Cardiac fibroblast (primary cell): ENCODE measurements at places on chromosomes 2 and 18.

- DNase-seq: no peak
These were observed 45.0 kb downstream of the MAP2 start for GRCh38 chr2:209468846-209469245.

DNA sequence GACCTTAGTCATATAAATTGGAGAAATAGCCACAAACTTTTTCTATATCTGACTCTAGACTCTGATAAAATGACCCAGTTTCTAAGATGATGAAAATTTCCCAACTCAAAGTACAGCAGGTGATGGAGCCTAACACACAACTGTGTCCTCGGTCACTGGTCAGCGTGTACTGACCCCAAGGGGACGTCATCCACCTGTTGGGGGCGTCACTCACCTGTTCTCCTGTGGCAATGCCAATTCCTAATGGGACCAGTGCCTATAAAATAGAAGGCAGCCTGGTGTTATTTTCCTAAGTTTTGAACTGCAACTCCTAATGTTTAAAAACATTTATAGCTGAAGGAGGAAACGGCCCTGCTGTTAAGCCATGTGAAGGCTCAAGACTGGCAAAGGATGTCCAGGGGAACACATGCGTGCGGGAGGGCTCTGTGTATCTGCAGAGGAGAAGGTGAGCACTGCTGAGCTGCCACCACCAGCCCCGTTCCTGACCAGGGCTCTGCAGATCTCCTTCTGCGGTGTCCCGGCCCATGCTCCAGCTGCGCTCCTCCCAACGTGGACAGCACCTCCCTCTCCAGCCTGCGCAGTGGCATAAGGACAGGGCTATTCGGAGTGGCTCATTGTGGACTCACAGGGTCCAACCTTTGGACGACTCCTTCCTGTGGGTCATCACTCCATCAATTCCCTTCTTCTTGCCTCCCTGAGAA is 21.2 kb downstream of the TYMS start:
- no peak for DNase-seq

GRCh38 chr2:134262684-134263083 is 8.8 kb downstream of the MGAT5 start:
- DNase-seq: no peak

- no peak for DNase-seq
These were observed 12.7 kb downstream of the CYTIP start for GRCh38 chr2:157431176-157431575.

- no peak for DNase-seq
These were observed 151.7 kb downstream of the GBX2 start for GRCh38 chr2:236016496-236016895.

GRCh38 chr18:22933966-22934423 is 867 bp downstream of the RBBP8 start:
- no peak for DNase-seq

DNA sequence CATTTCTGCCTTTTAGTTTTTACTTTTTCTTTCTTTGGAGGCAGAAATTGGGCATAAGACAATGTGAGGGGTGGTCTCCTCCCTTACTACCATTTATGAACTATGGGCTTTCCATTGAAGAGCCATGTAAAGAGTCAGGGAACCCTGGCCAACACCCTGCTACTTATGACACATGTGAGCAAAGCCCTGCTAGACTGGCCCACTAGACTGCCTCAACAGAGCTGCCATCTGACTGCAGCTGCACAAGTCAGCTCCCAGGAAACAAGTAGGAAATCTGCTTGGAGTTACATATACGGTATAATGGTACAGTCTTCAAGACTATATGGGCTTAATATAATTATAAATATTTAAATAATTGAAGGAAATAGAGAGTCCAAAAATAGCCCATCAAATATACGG is 816.8 kb downstream of the TRIB2 start:
- DNase-seq: no peak

- no peak for DNase-seq
These were observed 50.3 kb downstream of the SMAD7 start for GRCh38 chr18:48900469-48900868.

DNA sequence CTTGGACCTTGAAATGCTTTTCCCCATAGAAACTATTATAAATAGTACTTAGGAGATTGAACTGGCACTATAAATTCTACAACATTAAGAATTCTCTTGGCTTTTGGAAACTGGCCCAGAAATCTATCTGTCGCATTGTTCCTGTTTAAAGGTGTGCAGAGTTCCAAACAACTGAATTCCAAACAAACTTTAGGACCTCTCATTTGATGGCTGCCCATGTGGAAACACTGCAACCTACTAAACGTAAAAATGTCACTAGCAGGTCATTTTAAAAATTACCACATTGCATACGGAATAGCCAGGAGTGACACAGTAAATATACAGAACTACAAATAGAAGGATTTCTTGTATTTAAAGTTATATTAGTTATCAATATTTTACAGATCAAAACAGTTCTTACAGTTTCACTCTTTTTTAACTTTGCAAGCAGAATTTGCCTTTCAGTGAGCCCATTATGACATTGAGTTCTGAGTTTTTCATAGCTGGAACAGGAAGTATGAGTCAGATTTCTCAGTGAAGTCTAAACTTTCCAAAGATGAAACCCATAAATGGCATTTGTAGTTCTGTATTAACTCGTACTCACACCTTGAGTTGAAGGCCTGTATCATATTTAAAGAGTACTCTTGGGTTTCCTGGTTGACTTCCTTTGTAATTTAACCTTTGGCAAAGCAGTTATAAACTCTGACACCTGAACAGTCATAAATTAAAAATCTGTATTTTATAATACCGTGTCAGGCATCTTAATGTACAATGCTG is 142.3 kb upstream of the BOD1L2 start:
- peak; percentile 70 for DNase-seq

- no peak for DNase-seq
These were observed 318.7 kb downstream of the NOL4 start for GRCh38 chr18:33906046-33906445.

DNA sequence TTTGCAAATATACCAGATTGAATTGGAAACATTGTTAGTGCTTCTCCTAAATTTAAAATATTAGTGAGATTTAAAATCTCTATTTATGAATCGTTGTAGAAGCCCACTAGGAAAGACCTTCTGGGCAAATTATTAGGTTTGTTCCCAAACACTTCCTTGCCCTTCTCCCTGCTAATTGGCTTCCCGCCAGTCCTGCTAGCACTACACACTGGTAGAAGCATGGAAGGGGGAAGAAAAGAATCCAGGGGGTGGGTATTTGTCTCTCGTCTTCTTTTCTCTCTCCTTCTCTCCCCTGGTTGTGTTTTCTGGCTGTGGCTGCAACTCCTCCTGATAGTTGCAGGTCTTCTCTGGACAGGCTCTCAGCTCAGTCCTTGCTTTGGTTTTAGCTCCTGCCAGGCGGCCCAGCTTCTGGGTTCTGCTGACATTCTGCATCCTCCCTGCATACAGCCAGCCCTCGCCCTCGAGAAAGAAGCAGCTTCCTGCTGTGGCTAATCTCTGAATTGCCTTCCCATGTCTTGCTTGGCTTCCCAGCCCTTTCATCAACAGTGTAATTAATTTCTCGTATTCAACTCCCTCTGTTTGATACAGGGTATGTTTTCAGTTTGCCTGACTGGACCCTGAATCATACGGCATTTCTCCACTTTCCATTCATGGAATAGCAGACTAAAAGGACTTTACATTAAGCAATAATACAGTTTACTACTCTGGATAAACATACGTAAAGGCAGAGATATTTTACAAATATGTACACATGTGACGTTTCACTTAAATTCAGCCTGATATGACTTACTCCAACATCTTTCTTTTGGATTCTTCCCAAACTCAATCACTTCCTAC is 6.9 kb upstream of the PARD3B start:
- DNase-seq: peak; percentile 74

DNA sequence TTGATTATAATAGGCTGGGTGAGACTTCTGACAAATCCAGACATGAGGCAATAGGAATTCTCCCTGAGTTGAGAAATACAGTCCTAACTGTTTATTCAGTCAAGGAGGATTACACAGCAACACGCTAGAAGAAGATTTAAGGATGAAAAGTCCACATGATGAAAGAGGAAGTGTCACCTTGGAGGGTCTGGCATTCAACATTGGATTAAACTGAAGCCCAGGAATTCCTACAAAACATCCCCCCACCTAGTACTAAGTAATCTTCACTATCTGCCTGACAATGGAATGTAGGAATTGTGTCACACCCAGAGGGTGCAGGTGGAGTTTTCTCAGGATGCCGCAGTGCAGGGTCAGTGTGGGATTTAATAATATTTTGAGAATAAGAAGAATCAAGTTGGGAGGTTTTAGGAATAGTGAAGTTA is 142.4 kb downstream of the SOCS6 start:
- DNase-seq: peak; percentile 47

DNA sequence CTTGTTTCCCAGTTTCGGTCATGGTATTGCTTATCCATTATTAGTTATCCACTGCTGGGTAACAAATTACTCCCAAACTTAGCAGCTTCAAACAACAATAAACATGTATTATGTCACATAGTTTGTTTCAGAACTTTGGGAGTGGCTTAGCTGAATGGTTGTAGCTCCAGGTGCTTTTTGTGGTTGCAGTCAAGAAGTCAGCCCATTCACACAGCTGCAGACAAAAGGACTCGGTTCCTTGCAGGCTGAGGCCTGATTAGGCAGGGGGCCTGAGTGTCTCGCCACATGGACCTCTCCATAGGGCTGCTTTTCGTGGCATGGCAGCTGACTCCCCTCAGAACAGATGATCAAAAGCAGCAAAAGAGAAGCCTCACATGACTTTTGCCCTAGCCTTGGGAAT is 58.2 kb upstream of the ITGA4 start:
- DNase-seq: no peak

GRCh38 chr2:142723236-142723635 is 154.2 kb upstream of the KYNU start:
- no peak for DNase-seq

DNA sequence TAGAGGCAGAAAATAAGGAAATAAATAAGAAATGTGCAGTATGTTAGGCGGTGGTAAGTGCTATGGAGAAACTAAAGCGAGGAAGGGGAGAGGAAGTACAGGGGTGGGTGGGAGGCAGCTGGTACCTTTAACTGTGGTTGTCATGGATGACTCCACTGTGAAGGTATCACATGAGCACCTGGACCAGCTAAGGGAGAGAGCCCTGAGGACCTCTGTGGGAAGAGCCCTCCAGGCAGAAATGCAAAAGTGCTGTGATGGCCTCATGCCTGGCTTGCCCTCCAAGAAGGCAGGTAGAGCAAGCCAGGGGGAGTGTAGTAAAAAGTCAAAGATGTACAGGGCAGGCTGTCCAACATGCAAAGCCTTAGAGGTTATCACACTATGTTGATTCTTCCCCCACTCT is 17.9 kb downstream of the LYPD6 start:
- no peak for DNase-seq

DNA sequence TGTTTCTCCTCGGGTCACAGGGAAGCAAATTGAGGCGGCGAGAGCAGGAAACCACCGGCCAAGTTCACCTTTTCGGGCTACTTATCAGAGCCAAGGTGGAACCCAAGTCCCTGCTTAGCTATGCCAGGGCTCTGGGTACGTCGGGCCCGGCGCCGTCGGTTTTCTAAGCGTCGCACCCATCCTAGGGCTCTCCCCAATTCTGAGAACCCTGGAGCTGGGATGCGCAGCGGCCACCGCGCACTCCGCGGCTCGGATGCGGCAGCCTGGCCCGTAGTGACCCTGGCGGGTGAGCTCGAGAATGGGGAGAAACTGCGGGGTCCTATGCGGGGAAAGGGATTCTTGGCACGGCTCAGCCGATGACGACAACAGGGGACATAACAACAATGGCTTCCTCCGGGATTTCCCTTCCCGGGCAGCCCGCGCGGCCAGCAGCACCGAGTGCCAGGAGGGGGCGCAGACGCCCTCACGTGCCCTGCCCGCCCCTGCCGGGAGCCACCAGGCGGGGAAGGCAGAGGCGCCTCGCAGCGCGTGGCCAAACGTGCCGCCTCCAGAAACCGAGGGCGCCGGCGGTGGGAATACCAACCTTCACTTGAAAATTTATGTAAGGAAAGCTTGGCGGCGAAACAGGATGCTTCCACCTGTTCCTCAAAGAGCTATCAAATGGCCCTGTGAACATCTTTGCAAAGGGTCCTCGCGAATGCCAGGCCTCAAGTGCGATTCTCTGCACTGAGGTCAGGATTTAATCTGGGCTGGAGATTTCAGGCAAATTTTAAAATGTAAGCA is 2.1 kb upstream of the SLC30A3 start:
- DNase-seq: peak; percentile 36

DNA sequence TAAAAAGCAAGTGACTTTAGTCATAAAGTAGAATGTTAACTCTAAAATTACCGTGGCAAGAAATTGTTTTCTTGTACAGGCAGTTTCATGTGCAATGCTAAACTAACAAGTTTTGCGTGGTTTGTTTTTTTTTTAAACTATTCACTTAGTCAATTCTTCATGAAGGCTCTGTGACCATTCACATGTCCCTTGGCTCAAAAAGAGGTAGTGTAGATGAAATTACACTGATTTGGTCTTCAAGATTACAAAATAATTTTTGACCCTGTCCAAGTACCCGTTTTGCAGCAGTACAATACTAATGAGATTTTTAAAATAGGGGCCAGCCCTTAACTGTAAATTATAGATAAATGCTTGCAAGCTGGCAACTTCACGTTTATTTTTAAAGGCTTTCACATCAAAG is 1.3 kb downstream of the TMEM131 start:
- DNase-seq: peak; percentile 8

DNA sequence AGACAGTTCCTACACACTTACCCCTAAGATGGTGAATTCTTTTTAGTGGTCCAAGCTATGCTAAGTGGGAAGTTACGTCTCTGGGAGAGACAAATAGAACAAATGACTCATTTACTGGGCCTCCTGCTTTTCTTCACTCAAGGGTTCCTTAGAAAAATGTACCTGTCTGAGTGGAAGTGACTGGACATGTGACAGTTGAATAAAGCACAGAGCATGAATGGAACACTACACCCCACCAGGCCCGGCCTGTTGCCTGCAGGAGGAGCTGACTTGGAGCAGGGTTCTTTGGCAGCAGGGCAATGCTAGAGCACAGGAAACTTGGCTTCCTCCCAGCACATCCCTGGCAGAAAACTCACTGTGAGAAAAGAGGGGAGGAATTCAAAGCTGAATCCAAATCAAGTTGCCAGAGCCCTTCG is 451.0 kb upstream of the SETBP1 start:
- peak; percentile 88 for DNase-seq

DNA sequence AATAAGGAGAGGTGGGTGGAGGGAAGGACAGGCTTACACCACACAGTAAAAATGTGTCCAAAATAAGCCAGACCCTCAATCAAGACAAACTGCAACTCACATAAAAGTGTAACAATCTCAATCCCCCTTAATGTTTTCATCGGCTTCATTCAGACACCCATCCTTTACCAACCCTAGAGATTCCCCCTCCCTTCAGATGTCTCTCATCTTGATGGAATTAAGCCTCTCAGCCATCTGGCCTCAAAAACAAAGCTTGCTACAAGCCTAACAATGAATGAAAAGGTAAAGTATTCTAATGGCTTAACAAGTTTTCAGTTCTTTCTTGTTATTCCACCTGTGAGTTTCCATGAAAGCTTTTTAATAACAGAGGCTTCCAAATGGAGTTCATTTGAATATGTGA is 5.2 kb downstream of the RTTN start:
- DNase-seq: no peak

- no peak for DNase-seq
These were observed 47.2 kb downstream of the CDC42EP3 start for GRCh38 chr2:37623971-37624900.

GRCh38 chr18:32891130-32891529 is 118.3 kb upstream of the KLHL14 start:
- DNase-seq: no peak

- DNase-seq: no peak
These were observed 75.2 kb downstream of the VIT start for GRCh38 chr2:36771671-36772070.

- DNase-seq: no peak
These were observed 78.0 kb upstream of the DNMT3A start for GRCh38 chr2:25419678-25420242.
